ENCODE measurements at places on chromosomes 2 and 18.

- no peaks in the 10 kb centered on the region for H3K36me3 ChIP-seq
- no peak overlapping the region for H3K4me3 ChIP-seq
- no peaks in the 10 kb centered on the region for H3K4me1 ChIP-seq
These were observed 1324.6 kb upstream of the NRXN1 start for GRCh38 chr2:52356556-52356955.

- no peak for DNase-seq
- no peak overlapping the region for H3K4me3 ChIP-seq
These were observed 6.7 kb upstream of the COMMD1 start for GRCh38 chr2:61898810-61899209.

DNA sequence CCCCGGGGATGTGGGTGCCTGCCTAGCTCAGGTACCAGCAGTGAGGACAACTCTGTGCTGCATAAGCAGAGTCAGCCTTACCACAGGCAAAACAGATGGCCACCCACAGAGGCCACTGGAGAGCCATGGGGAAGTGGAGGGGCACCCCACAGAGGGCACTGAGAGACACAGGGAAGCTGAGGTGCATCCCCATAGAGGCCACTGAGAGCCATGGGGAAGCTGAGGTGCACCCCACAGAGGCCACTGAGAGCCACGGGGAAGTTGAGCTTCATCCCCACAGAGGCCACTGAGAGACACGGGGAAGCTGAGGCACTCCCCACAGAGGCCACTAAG is 134.1 kb upstream of the EPAS1 start:
- H3K27me3 ChIP-seq: no peaks in the 10 kb centered on the region
- H3K4me3 ChIP-seq: no peak overlapping the region
- H3K36me3 ChIP-seq: peaks cover 2% of the 10 kb centered on the region
- H3K4me1 ChIP-seq: no peaks in the 10 kb centered on the region

GRCh38 chr2:215107216-215108056 is 31.0 kb downstream of the ABCA12 start:
- DNase-seq: no peak
- H3K4me3 ChIP-seq: no peak overlapping the region
- no peaks in the 10 kb centered on the region for H3K27me3 ChIP-seq
- no peaks in the 10 kb centered on the region for H3K36me3 ChIP-seq
- H3K27ac ChIP-seq: no peak overlapping the region

DNA sequence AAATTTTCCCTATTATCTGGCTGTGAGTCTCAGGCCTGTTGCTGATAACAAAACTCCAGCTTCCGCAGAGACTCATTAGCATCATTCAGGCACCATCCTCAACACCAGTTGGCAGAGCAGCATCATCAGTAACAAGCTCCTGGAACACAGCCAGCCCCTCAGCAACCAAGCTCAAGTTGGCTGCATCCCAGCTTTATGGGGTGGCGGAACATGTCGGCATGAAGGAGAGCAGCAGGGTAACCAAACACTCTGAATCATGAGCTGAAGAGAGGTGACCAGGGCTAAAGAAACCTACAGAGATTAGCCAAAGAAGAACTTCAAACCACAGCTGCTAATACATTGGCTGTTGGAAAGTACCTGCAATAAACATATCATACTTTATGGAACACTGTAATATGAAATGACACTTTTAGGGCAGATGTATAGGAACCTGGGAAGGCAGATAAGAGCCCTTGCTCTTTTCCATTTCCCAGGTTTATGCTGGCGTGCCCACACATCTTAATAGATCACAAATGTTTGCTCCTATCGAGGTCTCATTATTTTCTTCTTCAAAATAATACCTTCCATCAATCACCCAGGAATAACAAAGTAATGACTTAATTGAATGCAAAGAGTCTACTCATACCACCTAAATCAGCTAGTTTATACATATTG is 63.8 kb downstream of the PDE11A start:
- no peak for DNase-seq
- no peaks in the 10 kb centered on the region for H3K4me1 ChIP-seq
- no peak overlapping the region for H3K4me3 ChIP-seq
- no peak overlapping the region for H3K27ac ChIP-seq
- H3K36me3 ChIP-seq: no peaks in the 10 kb centered on the region
- H3K27me3 ChIP-seq: no peaks in the 10 kb centered on the region

DNA sequence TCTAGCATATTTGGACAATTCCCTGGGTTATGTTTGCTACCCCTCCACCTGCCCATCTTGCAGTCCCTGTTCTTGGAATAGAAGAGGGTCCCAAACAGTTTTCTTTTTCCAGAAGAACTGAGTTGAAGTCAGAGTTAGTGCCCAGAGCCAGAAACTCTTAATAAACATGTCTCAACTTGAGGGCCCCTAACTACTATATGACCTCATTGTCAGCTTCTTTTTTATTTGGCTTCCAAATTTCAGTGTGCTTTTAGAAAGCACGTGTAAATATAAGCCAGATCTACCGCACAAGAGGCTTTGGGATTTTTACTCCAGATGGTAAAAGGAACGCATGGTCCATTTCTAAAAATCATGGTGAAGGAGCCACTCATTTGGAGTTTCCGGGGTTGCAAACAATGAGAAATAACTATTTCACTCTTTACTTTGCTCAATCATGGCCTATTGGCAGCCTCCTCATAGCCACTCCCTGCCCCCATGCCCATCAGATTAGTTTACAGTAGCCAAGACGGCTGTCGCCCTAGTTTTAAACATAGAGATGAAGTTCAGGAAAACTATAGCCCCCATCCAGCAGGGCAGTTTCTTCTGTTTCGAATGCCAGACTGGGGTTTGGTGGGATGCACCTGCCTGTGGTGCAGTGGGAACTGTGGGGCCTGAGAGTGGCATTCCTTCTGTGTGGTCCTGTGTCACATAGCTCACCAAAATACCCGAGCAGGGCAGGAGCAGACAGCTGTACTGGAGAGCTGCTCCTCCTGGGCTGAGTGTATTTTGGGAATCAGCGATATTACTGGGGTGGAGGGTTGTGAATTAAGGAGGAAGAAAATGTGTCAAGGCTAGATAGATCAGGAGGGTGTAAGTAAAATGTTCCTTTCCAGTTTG is 1.7 kb downstream of the MAPRE3 start:
- no peak overlapping the region for H3K27ac ChIP-seq
- H3K36me3 ChIP-seq: no peaks in the 10 kb centered on the region
- no peak for DNase-seq
- peaks cover 17% of the 10 kb centered on the region for H3K4me1 ChIP-seq
- no peak overlapping the region for H3K4me3 ChIP-seq

DNA sequence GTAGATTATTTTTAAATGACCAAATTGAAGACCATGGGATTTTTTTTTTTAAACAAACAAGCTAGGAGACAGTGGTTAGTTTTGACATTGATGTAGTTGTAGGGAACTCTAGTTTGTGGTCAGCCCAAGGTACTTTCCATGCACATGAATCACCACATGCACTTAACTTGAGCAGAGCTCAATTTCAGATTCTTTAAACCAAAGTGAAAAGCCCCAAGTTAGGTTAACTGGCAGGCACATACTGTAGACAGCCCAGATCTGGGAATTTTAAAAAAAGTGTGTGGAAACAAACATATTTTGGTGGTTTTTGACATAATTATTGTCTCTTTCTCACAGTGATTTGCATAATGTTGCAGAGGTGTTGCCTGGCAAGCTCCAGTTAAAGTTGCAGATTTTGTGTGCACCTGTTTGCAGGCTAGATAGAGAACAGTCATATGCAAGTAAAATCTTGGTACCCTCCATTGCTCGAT is 88.4 kb downstream of the BCL2L11 start:
- H3K4me3 ChIP-seq: no peak overlapping the region
- H3K27ac ChIP-seq: no peak overlapping the region
- no peaks in the 10 kb centered on the region for H3K36me3 ChIP-seq
- no peaks in the 10 kb centered on the region for H3K27me3 ChIP-seq
- no peak for DNase-seq

DNA sequence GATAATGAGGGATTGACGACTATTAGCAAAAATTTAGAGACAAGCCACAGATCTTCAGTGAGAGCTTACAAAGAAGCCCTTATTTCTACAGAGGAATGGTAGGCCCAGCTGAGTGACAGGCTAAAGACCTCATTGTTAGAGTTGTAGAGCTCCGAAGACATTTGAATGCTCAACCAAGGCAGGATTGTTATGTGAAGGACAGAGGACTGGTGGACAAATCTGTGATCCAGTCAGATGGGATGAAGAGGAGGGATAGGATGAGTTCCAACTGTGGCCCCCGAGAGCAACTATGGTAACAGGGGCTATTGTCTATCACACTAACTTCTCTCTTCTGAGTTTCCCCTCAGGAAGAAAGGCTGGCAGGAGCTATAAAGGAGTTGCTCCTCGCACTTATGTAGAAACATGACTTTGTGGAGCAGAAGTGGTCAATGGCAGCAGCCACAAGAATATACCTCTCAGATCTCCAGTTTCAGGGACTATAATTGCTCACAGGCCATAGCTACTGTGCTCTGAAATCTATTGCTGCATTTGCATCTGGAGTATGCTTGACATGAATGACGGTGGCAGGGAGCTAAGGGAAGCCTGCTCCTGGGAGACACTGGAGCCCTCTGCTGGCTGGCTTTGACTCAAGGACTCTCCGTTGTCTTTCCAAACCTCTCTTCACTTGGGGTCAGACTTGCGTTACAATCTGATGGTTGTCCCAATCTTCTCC is 50.3 kb upstream of the GREB1L start:
- no peaks in the 10 kb centered on the region for H3K4me1 ChIP-seq
- DNase-seq: no peak
- no peak overlapping the region for H3K27ac ChIP-seq
- H3K4me3 ChIP-seq: no peak overlapping the region
- H3K27me3 ChIP-seq: peaks cover 2% of the 10 kb centered on the region
- H3K36me3 ChIP-seq: no peaks in the 10 kb centered on the region

DNA sequence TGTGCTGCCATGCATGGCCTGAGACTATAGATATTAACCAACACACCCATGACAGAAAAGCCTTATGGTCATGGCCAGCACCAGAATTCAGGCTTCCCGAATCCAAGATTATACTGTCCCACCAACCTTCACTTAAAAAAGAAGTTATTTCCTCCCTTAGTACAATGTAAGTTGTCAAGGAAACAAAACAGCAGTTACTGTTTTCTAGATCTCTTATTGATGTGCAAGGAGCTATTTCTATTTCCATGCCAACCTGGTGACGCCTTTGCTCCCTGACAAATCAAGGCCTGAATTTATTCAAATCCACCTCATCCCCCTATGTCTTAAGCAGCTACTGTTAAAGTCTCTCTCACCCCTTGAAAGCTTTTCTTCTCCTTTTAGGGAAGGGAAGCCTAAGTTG is 249.3 kb downstream of the ZNF521 start:
- DNase-seq: no peak
- no peak overlapping the region for H3K4me3 ChIP-seq
- H3K36me3 ChIP-seq: no peaks in the 10 kb centered on the region
- no peak overlapping the region for H3K27ac ChIP-seq

GRCh38 chr2:177712462-177712861 is 319.9 kb downstream of the AGPS start:
- DNase-seq: no peak
- H3K4me3 ChIP-seq: no peak overlapping the region
- peaks cover 12% of the 10 kb centered on the region for H3K27me3 ChIP-seq

DNA sequence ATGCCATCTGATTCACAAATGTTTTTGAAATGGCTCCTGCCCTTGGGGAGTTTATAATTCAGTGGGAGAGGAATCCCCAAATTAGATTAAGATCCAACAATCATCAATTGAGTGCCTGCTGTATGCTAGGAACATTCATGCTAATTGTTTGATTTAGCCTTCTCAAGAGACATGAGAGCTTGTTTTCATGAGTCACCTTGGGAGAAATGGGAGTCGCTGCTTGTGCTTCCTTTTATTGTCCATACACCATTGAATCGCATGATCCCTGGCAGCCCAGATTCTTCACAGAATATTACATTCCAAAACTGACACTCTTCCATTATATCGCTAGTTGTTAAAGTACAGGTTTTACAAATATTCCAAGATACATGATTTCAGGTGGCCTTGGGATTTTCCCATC is 106.0 kb upstream of the MAP3K20 start:
- peaks cover 7% of the 10 kb centered on the region for H3K4me1 ChIP-seq
- H3K4me3 ChIP-seq: no peak overlapping the region
